ENCODE measurements at places on chromosomes 12 and 14. TPM values are rescaled to one million over a fixed set of nuclear protein-coding genes. Genes with fewer than 3 reads are reported as not detected.

DNA sequence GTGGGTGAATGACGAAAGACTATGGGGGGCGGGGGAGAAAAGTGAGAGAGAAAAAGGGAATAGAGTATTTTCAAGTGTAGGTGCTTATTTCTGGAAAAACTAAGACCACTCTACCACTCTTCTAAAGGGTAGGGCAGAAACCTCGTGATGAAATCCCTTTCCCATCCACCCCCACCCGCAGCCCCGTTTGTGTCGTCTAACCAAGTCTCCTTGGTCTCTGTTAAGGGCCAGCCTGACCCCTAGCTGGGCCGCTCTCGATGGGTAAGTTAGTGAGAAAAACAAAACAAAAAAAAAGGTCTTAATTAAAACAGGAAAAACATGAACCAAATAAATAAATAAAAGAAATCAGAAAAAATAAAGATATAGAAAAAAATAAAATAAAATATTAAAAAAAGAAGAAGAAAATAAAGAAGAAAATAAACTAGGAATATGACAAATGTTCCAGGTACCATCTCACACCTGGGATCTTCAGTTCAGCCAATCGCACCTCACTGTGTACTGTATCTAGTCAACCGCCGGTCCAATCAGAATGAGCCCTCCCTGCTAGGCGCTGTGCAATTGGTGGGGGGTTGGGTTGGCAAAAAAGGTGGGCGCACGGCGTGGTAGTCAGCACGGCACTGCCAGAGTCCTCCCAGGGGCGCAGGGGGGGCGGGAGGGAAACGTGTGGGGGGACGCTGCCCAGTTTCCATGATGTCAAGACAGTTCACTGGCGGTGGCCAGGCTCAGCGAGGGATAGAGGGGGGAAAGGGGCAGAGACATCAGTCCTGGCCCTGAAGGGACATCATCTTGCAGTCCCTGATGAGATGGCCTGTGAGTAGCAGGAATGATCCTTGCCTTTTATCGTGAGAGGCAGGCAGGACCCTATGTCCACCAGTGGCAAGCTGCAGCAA, 9.8 kb upstream of the CDH24 start:
- no peak for DNase-seq

The ESR2 gene
- 0.32 TPM for total RNA-seq

The FIGNL2 gene
- 0.27 TPM for total RNA-seq

DNA sequence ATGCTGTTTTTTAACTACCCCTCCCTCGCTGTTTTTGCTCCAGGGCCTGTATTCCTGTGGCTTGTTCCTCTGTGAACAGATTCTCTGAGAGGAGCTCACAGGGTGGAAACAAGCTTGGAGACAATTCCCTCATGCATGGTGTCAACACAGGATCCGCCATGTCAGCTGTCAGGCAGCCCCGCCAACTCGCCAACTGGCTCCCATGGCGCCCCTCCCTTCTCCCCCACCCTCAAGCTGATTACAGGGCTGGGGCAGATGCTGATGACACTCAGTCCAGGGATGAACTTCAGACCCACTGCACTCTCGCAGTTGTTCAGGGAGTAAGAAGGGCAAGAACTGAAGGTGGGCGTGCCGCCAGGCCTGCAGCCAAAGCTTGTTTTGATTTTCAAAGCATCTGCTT, 229.9 kb downstream of the NTF3 start:
- DNase-seq: no peak

- no peak for DNase-seq
Measured at GRCh38 chr14:102230481-102231210, 74.3 kb downstream of the MOK start.

DNA sequence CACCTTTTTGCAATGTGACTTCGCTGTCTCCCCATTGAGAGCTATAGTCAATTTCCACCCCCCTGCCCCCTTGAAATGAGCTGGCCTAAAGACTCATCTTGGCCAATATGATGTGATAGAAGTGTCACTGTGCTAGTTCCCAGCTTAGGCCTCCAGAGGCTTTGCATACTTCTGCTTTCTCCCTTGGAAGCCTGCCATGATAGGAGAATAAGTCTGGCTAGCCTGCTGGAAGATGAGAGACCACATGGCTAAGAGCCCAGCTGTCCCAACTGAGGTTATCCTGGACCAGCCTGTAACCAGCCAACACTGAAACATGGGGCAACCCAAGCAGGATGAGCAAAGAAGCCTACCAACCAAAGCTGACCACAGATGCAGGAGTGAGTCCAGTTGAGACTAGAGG, 196.9 kb downstream of the GRIN2B start:
- DNase-seq: no peak

DNA sequence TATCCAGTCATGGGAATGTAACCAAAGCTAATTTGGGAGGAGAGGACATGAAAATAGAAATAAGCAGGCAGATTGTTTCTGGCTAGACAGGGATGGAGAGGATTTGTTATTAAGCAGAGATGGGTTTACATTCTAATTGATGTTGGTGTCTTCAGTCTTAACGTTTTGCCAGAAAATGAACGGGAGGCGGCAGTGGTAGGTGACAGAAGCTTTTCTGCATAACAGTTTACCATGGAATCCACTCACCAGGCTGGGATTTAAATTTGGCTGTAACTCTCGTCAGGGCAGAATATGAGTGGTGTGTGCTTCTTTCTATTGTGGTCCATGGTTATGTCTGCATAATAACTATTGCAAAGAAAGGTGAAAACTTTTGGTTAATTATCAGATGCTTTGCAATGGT, 50.2 kb upstream of the OTX2 start:
- no peak for DNase-seq

- no peak for DNase-seq
Measured at GRCh38 chr14:49849213-49849847, 3.3 kb downstream of the NEMF start.

DNA sequence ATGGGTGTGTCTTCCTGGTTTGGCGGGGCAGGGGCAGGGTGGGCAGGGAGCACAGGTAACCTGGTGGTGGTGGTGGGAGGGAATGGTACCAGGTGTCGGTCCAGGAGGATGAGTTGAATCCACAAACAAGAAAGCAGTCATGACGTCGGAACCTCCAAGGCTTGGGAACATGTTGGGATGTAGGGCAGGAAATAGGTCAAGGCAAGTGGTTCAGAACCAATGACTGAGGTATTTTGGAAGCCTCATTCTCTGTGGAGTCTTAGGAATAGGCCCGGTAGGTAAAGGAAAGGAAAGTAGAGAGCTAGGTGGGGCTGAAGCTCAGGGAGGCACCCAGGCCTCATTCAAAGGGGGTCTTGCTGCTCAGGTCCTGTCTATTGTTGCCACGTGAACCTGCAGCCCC, 39.1 kb upstream of the TMED10 start:
- no peak for DNase-seq
